ENCODE measurements at places on chromosomes 16 and 17. TPM values are rescaled to one million over a fixed set of nuclear protein-coding genes. Genes with fewer than 3 reads are reported as not detected.

BICDL2 gene
- total RNA-seq: not detected

ZMYND15 gene
- total RNA-seq: 0.52 TPM

RNF227 gene
- total RNA-seq: 2.6 TPM

CHST6 gene
- total RNA-seq: 2.1 TPM

VAMP2 gene
- total RNA-seq: 8.4 TPM

IL34 gene
- total RNA-seq: 6.8 TPM

CALB2 gene
- 1.0 TPM for total RNA-seq

GGT6 gene
- total RNA-seq: not detected

FNDC8 gene
- total RNA-seq: not detected

DOC2B gene
- 2.1 TPM for total RNA-seq

KRT12 gene
- not detected for total RNA-seq

SAMD14 gene
- 1.0 TPM for total RNA-seq

NPIPA5 gene
- total RNA-seq: 4.2 TPM

FA2H gene
- not detected for total RNA-seq

BHLHA9 gene
- total RNA-seq: not detected

TTYH2 gene
- 34.4 TPM for total RNA-seq
